ENCODE measurements at places on chromosomes 2 and 18.

- DNase-seq: no peak
Measured at GRCh38 chr18:49520661-49521145, 33.7 kb upstream of the C18orf32 start.

DNA sequence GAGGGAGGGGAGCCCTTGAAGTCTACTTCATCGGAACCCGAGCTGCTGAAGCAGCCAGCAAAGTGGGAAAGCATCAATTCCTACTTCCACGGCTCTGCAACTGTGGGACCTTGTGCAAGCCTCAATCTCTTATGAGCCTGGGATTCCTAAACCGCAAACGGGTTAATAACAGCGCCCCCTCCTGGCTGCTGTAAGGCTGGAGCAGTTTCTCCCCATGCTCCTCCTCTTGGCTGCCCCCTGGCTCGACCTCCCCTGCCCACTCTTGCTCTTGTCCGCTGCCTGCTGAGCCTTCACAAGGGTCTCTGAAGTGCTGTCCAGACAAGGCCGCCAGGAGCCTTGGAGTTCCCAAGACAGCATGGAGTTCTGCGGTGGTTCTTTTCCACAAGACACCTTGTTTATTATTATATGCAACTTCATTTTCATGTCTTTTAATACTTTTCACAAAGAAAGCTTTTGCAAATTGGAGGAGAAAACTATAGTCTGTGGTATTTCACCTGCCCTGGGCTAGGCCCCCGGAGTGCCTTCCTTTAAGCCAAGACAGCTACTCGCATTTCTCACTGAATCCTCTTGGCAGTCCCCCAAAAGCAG is 157.2 kb downstream of the DDX1 start:
- DNase-seq: peak; percentile 92

- peak; percentile 95 for DNase-seq
Measured at GRCh38 chr2:85237849-85238565, 89.8 kb downstream of the TGOLN2 start.

- no peak for DNase-seq
Measured at GRCh38 chr2:5322396-5322795, 369.8 kb upstream of the SOX11 start.

GRCh38 chr18:74375999-74376398 is 60.4 kb downstream of the C18orf63 start:
- no peak for DNase-seq

DNA sequence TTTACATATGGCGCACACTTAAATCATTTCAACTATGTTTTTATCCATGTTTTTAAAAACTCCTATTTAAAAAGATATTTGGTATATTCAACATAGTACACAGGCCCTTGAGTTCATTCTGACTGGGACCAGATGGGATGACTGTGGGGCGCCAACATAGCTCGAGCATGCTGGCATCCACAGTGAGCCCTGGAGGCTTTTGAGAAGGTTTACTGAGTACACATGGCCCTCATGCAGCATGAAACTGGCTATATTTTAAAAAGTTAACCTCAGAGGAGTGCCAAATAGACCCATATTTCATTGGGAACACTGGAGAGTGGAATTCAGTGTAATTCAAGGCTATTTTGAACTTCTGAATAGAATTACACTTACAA is 83.6 kb downstream of the CCDC85A start:
- no peak for DNase-seq

DNA sequence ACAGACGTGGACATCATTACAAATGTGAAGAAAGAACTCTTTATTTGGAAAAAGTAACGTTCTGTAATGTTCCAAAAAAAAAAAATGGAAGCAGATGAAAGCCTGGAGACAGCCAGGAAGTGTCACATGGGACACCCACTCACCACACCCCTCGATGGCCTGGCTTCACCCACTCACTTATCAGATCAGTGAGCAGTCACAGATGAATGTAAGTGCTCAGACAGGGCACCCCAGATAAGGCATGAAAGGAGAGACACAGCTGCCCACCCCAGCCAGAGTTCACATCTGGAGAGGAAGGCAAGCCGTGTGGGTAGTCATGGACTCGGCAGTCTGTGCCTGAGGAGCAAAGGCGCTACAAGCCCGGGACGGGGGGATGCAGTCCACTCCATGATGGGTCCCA is 105.2 kb downstream of the SEPTIN10 start:
- no peak for DNase-seq

GRCh38 chr18:73688161-73688560 is 459.5 kb downstream of the FBXO15 start:
- DNase-seq: no peak
